K562 (cell line): ENCODE measurements at places on chromosomes 16 and 17.

- DNase-seq = no peak
Measured at GRCh38 chr17:45241328-45242028, 19.8 kb downstream of the FMNL1 start.

- no peak for DNase-seq
Measured at GRCh38 chr17:59825533-59826322, 67.0 kb downstream of the TUBD1 start.

DNA sequence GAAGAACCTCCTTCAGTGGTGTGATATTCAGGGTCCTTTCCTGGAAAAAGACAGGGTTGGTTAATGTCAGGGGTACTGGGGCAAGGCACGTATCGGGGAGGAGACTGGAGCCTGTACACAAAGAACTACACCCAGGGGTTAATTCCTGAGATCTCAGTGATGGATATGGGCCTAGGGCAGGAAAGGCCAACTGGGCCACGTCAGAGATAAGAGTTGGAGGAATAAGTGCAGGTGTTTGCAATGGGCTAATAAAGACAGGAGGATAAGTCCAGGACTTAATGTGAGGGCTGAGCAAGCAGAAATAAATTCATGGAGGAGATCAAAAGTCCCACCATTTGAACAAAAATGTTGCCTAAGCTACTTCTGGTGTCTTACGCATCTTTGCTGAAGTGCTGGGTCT is 10.4 kb upstream of the HERPUD1 start:
- DNase-seq = no peak

DNA sequence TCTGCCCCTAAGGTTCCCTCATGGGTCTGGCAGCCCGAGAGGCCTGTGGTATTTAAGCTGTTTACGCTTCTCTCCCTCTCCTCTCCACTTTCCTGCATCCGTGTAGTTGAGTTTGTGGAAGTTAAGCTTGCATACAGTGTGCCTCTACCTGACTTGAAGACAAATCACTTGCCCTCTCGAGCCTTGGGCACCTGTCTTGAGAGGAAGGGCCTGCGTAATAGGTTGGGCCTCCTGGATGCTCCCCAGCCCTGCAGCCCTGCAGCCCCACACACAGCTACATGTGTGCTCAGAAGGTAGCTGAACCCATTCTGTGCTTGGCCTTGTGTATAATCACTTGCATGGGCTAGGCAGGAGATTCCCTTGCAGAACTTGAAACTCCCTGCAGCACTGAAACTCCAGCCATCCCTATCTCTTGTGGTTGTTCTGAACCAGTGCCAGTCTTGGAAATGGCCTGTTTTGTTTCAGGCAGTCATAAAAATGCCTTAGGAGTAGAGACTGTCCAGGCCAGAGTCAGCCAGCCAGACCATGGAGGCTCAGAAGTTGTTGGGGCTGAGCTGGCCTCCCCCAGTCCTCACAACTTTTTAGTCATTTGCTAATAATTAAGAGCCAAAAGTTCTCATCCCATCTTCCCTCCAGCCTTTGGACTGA is 134.6 kb downstream of the CLEC16A start:
- DNase-seq = no peak

GRCh38 chr17:16937431-16937830 is 34.5 kb downstream of the TNFRSF13B start:
- DNase-seq = no peak

DNA sequence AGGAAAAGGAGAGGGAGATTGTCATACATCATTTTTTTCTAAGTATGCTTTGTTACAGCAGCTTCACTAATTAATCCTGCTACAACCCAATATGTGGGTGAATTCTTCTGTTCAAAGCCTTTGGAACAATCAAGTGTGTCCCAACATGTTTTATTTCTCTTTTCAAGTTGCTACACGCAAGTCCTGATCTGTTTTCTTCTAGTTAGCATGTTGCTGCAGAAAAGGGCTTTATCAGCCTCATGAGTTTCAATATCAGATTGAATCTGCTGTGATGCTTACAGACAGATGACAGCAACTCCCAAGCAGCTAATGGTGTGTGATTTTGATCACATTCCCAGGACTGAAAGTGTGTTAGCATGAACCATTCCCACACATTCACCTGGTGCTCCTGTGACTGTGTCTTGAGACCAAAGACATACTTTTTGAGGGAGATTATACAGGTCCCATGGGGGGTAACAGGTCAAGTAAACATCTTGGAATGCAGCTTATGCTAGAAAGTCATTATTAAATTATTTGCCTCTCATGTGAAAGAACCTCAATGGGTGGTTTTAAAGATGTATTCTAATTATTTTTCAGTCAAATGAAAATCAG is 96.9 kb upstream of the KCNJ16 start:
- no peak for DNase-seq

DNA sequence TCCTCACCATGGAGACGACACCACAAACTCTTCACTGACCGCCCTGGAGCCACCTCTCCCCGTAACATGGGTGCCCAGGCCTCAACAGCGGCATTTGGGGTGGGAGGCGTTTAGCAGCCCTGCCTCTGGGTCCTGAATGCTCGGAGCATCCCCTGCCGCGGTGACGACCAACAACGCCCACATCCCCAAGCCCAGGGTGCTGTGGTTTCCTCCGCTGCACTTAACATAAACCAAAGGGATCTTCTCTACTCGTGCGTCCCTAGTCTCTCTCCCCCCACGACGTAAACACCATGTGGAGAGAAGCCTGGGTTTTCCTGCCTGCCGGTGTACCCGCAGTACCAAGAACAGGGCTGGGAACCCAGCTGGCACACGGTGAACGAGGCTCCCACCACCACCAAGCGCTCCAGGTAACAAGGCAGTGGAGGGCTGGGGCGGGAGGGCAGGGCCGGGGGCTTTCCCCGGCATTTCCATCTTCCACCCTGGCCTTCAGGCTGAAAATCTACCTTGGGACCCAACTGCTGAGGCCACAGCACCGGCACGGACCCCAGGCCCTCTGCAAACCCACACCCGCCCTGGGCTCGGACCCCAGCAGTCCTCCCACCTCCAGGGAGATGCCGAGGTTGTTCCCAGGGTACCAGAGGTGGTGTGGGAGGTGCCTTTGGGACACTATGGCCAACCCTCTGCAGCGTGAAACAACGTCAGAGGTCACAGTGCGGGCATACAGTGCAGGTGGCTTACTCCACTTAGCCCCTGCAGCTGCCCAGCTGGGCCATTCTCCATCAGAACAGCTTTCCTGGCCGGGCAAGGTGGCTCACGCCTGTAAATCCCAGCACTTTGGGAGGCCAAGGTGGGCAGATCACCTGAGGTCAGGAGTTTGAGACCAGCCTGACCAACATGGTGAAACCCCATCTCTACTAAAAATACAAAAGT is 54.3 kb downstream of the TIMM22 start:
- no peak for DNase-seq

DNA sequence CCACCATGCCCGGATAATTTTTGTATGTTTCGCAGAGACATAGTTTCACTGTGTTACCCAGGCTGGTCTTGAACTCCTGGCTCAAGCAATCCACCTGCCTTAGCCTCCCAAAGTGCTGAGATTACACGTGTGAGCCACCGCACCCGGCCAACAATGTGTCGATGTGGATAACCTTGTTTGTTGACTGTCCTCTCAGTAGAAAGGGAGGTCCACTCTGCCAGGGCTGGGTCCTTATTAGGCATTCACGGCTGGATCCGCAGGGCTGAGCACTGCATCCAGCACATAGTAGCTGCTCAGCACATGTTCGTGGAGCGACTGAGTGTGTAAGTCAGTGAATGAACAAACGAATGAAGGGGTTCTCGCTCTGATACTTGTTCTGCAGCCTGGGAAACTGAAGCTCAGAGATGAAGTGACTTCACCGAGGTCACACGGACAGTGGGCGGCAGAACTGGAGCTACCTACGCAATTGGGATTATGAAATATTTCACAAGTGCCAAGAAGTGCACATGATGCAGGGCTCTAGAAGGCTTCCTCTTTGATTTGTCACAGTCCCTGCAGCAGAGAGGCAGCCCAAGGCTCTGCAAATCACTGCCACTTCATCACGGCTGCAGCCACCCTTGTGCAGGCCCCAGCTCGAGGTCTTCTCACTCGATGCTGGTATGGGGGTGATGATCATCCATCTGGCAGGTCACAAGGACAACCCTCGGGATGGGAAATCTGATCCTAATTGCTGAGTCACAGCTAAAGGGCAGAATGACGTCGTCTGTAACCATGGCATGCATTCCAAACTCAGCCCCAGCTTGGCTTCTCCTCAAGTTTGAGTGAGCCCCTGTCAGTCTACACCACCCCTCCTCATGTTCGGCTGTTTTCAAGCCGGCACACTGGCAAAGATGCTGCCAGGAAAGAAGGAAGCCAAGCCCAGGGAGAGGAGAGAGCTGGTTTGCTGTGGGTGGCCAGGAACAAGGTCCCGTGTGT is 28.0 kb upstream of the SNN start:
- peak; percentile 23 for DNase-seq

- no peak for DNase-seq
Measured at GRCh38 chr16:80743772-80744171, 60.6 kb downstream of the CDYL2 start.

GRCh38 chr17:39867880-39868553 is at the start of gene ZPBP2:
Gene ZPBP2 (plus strand): TSS chr17:39868202. CDS start chr17:39868355, 153 bp downstream.
- no peak for DNase-seq

DNA sequence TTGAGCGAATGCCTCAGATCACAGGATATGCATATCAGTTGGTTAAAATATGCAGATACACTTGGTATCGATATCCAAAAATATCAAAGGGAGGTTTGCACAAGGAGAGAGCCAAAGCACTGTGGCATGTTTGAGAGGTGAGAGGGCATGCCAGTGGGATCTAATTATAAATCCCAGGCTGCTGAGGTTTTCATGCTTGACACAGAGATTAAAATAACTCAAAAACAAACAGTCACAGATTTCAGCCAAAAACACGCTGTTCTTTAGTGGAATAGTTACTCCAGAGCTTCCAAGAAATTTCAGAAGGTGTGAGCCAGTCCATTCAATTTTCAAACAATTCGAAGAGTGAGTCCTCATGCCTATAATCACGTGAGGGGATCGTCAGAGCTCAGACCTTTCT is 477.9 kb downstream of the SOX9 start:
- DNase-seq = no peak

DNA sequence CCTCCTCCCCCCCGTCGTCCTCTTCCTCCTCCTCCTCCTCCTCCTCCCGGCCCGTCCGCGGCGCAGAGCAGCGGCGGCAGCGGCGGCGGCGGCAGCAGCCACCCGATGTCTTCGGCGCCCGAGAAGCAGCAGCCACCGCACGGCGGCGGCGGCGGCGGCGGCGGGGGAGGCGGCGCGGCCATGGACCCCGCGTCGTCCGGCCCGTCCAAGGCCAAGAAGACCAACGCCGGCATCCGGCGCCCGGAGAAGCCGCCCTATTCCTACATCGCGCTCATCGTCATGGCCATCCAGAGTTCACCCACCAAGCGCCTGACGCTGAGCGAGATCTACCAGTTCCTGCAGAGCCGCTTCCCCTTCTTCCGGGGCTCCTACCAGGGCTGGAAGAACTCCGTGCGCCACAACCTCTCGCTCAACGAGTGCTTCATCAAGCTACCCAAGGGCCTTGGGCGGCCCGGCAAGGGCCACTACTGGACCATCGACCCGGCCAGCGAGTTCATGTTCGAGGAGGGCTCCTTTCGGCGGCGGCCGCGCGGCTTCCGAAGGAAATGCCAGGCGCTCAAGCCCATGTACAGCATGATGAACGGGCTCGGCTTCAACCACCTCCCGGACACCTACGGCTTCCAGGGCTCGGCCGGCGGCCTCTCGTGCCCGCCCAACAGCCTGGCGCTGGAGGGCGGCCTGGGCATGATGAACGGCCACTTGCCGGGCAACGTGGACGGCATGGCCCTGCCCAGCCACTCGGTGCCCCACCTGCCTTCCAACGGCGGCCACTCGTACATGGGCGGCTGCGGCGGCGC is at the start of gene FOXF1:
Gene FOXF1 (plus strand): TSS at position 63 of the 797 bp plus-strand sequence. CDS start 43 bp downstream, at position 106.
- no peak for DNase-seq

DNA sequence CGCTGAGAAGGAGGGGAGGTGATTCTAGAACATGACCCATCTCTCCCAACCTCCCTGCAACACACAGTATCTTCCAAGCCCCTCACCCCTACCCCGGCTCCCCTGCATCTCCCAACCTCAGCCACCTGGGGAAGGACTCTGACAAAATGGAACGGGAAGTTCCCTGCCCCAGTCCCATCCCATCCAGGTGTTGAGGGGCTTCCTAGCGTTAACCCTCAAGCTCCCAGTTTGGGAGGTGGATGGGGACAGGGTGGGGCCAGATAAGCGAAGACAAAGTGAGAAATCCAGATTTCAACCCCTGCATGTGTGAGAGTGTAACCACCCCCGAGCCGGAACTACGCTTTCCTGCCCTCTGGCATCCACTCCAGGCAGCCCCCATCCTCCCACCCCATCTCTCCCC is 1.8 kb downstream of the ZSCAN10 start:
- no peak for DNase-seq

- DNase-seq = no peak
Measured at GRCh38 chr17:13584701-13585080, 17.0 kb downstream of the HS3ST3A1 start.

GRCh38 chr16:27285676-27286196 is 17.2 kb upstream of the NSMCE1 start:
- DNase-seq = no peak

- no peak for DNase-seq
Measured at GRCh38 chr16:85583491-85584181, 29.5 kb upstream of the GSE1 start.

GRCh38 chr16:68499006-68499405 is 40.1 kb upstream of the ZFP90 start:
- DNase-seq = no peak

DNA sequence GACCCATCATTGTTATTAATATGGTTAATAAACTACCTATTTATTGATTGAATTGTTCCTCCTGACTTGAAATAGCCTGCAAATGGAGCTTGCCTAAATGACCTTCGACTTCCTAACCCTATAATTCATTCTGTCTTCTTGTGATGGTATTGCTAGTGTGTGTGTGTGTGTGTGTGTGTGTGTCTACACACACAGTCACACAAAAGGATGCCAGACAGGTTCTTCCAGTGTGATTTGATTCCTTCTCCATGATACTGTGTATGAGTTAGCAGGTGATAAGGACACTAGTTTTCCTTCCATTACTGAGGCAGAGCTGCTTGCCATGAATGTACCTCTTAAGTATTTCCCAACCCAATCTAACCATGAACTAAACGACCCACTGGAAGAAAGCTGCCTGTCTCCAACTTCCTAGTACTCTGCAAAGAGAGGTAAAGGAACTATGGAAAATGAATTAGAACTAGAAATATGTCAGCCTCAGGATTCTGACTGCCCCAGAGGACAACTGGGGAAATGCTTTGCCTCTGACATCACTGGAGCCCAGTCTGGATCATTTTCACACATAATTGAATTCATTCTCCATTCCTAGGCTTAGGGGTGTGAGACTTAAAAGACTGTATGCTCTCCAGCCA is 3.5 kb upstream of the CDC6 start:
- DNase-seq = no peak

GRCh38 chr16:28321700-28322411 is 29.5 kb downstream of the SBK1 start:
- DNase-seq = peak; percentile 58

- DNase-seq = peak; percentile 71
Measured at GRCh38 chr16:68704232-68704867, 32.7 kb upstream of the CDH1 start.
